NCI-H82 (cell line): ENCODE measurements at places on chromosomes 16 and 17.

DNA sequence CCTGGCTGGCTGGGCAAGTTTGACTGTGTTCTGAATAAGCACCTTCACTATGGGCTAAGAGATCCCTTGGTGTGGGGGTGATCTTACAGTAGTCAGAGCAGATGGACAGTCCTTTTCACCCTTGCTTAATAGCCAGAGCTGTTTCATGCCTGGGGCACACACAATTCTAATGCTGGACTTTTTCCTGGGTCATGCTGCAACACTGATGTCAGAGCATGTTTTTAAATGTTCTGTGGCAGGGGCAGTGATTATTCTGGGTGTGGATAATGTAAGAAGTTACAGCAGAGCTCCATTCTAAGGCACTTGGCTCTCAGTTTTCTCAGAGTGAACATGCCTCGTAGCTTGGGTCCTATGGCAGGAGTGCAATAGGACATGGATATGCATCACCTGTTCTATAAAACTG lies 4.0 kb upstream of the CD68 start:
- DNase-seq, result no peak

DNA sequence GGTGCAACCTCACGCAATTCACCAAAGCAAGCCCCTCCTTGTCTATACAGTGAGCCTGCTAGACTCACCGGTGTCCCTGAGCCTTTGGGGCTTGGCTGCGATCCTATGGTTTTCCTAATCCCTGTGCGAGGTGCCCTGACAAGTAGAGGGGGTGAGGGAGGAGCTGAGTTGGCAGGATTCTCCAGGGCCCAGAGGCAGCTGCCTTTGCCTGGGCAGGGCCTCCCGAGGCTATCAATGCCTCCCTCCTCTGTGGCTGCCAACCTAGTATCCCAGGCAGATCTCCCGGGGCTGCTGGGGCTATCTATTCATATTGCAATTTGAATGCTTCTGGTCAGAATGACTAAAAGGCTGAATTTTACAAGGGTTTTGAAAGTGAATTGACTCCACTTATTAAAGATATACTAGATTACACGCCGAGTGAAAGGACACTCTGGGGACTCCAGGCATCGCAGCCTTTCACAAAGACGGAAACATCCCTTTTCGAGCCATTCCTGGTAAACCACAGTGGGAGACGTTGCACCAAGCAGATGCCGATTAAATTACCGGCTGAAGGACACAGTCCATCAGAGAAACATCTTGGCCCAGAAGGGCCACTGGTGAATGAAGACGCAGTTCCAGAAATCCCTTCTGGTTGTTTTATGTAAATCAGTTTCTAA lies 11.3 kb upstream of the PITPNM3 start:
- DNase-seq, result peak; percentile 35

- no peak for DNase-seq
Measured at GRCh38 chr17:6551869-6552531, 4.4 kb downstream of the PITPNM3 start.

DNA sequence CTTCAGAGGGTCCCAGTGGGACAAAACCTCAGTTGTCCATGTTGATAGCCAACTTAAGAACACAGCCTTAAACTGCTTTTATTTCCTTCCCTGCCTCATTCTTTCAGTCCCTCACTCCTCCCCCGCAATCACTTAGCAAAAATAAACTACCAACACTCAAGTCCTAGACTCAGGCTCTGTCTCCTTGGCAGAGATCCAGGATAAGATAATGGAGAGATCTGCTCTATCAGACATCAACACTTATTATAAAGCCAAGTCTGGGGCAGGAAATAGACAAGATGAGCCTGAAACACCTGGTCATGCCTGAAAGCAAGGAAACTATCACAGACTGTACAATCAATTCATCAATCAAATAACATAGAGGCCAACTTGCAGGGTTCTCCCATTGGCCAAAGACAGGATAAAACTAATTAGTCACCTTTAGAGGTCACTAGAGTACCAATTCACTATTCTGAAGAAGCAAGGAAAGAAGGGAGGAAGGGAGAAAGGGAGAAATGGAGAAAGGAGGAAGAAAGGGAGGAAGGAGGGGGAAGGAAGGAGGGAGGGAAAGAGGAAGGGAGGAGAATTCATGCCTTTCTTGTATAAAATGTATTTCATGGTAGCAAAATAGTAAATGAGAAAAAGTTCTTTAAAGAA lies 15.7 kb downstream of the HYDIN start:
- DNase-seq, result peak; percentile 47

DNA sequence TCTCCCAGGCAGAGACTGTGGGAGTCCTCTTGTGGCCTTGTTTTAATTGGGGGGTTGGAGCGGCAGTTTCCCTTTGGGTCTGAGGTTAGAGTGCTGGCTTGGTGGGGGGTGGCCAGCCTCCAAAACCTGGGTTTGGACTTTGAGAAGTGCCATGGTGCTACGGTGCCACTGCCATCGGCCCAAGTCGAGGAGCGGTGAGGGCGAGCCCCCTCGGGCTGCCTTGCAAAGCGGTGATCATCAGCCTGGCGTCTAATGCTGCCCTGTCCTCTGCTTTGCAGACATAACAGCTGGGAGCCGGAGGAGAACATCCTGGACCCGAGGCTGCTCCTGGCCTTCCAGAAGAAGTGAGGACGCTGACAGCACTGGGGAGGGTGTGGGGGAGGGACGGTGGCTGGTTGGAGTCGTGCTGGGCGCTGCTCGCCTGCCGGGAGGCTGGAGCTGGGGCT lies 1.2 kb downstream of the CBX2 start:
- DNase-seq, result no peak

DNA sequence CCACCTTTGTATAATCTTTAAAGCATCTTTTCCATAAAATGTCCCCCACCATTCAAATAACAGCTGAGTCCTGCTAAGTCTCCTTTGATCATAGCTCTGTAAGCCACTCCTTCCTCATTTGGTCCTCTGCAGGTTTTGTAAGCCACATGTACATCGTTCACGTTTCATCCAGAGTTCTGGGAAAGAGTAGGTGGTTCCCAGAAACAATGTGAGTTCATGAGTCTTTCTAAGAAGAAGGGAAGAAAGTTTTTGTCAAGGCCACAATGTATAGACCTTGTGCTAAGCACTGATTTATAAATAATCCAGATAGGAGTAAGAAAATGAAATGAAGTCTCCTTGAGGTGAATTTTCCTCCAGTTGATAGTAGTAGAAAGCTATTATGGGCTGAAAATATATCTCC lies 8.7 kb upstream of the ANKS4B start:
- DNase-seq, result no peak

DNA sequence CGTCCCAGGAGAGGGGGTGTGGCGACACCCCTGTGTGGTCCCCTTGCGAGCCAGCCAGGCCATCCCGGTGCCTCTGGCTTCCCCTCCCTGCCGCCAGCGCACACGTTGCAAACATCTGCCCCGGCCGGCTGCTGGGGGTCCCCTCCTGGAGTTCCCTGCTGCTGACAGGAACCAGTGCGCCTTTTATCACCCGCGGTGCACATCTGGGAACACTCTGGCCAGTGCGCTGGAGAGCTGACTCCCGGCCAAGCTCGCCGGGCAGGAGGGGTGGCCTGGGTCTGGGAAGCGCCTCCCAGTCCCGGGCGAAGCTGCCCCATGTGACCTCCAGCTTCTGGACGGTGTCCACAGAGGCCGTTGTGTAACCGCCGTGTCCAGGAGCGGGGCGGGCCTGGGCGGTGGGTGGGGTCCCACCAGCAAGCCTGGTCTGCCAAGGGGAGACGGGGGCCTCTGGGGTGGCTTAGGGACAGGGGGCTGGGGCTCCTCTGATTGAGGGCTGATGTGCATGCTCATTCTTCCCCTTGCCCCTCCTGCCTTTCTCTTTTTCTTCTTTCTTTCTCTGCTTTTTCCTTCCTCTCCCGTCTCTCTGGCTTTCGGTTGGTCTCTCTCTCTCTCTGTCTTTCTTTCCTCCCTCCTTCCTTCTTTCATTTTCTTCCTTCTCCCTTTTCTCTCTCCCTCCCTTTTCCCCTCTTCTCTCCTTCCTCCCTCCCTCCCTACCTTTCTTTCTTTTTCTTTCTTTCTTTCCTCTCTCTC lies 25.2 kb upstream of the CIBAR2 start:
- DNase-seq, result no peak

DNA sequence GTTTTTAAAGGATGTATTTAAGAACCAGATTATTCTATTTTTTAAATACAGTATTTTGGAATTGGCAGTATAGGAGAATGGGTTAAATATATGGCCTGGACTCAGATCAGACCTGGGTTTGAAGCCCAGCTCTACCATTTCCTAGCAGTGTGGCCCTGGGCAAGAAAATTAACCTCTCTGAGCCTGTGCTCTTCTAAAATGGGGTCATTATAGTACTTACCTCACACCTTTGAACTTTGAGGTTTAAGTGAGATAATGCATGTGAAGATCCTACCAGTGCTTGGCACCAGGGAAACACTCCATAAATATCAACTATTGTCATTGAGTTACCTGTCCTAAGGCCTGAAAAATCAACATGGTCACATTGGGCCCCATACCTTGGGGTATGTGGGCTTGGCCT lies 93.4 kb upstream of the WSB1 start:
- DNase-seq, result no peak

- DNase-seq, result no peak
Measured at GRCh38 chr16:75462806-75463205, 1.7 kb downstream of the TMEM170A start.

GRCh38 chr17:38918916-38919315 lies 6.5 kb upstream of the LASP1NB start:
- no peak for DNase-seq

- DNase-seq, result no peak
Measured at GRCh38 chr17:51524524-51524923, 264.2 kb downstream of the UTP18 start.

GRCh38 chr17:17125136-17126084 lies 80.7 kb downstream of the PLD6 start:
- peak; percentile 63 for DNase-seq

DNA sequence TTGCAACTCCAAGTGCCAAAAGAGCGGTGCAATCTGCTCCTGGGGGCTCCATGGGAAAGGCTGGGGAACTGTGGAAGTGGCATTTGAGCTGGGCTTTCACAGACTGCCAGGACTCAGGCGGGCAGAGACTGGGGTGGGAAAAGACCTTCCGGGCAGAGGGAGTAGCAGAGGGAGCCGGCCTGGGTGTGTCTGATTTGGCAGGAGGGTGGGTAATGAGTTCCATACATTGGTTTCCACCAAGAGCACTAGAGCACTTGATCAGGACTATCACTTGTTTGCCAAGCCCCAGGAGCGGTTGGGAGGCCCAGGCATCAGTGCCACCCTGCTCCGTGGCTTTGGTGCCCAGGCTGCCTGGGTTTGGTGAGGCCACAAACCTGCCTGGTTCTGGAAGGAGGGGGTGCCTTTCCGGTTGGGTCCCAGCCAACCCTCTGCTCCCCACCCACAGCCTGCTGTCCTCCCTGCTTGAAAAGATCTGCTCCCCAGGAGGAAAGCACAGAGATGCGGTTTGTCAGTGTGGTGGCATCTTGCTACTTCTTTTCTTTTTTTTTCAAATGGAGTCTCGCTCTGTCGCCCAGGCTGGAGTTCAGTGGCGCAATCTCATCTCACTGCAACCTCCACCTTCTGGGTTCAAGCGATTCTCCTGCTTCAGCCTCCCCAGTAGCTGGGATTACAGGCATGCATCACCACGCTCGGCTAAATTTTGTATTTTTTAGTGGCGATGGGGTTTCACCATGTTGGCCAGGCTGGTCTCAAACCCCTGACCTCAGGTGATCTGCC lies 3.5 kb upstream of the TRIM47 start:
- DNase-seq, result no peak

DNA sequence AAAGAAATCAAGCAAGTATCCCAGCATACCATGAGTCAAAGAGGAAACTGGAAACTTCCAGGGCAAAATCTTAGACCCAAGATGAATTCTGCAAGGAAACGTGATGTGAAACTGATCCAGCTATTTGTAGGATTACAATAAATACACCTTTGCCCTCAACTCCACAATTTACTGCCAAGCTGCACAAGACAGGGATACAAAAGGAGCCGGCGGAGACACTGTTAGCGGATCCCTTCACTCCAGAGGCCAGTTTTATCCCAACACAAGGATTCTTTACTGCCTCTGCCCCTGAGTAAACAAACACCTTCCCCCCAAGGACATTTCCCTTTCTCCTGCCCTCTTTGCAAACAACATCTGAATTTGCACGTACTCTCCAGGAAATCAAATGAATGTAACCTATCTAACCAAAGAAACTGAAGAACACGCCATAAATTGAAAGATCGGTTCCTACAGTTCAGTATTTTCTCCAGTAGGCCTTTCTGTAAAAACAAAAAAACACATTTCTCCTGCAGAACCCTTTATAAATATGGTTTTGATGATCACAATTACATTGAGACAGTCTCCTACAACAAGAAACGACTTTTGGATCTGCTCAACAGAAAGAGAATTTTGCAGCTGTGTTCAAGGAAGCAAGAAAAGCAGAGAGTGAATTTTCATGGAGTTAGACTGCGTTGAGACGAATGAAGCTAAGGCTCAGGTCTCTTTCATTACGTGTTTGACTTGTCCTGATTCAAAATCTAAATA lies 1.4 kb upstream of the CBX2 start:
- DNase-seq, result peak; percentile 24

DNA sequence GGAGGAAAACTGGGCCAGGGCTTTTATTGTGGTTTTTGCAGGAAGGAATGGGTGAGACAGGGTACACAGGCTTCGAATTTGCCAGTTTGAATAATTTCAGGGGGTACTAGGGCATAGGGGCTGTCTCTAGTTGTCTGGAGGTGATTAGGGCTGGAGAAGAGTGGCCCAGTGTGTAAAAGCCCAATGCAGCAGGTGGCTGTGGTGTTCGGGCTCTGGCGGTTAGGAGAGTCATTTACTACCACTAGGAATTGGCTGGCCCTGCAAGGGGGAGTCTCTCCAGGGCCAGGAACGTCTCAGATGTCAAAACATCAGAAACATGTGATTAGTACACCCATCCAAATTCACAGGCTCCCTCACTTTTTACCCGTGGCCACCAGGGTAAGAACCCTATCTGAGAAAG lies 50.3 kb downstream of the GINS3 start:
- no peak for DNase-seq

GRCh38 chr16:68081861-68082628 lies 3.1 kb upstream of the NFATC3 start:
- no peak for DNase-seq

GRCh38 chr16:77920984-77921383 lies 101.4 kb upstream of the CLEC3A start:
- no peak for DNase-seq
